ENCODE measurements at places on chromosomes 3 and 15. TPM values are rescaled to one million over a fixed set of nuclear protein-coding genes. Genes with fewer than 3 reads are reported as not detected.

GRCh38 chr3:193499801-193500485 lies 54.8 kb downstream of the ATP13A4 start:
- H3K36me3 ChIP-seq: no peaks in the 10 kb centered on the region
- no peaks in the 10 kb centered on the region for H3K4me1 ChIP-seq
- no peak for DNase-seq
- no peaks in the 10 kb centered on the region for H3K27me3 ChIP-seq
- no peak overlapping the region for H3K4me3 ChIP-seq

GRCh38 chr3:45509038-45509767 lies 85.3 kb upstream of the LIMD1 start:
- peaks cover 4% of the 10 kb centered on the region for H3K36me3 ChIP-seq
- H3K4me1 ChIP-seq: peaks cover 11% of the 10 kb centered on the region
- DNase-seq: no peak
- H3K27ac ChIP-seq: no peak overlapping the region
- H3K27me3 ChIP-seq: no peaks in the 10 kb centered on the region
- no peak overlapping the region for H3K4me3 ChIP-seq

- H3K27ac ChIP-seq: no peak overlapping the region
- no peaks in the 10 kb centered on the region for H3K27me3 ChIP-seq
- DNase-seq: no peak
These were observed 48.9 kb downstream of the CD200R1 start for GRCh38 chr3:112925969-112926368.

DNA sequence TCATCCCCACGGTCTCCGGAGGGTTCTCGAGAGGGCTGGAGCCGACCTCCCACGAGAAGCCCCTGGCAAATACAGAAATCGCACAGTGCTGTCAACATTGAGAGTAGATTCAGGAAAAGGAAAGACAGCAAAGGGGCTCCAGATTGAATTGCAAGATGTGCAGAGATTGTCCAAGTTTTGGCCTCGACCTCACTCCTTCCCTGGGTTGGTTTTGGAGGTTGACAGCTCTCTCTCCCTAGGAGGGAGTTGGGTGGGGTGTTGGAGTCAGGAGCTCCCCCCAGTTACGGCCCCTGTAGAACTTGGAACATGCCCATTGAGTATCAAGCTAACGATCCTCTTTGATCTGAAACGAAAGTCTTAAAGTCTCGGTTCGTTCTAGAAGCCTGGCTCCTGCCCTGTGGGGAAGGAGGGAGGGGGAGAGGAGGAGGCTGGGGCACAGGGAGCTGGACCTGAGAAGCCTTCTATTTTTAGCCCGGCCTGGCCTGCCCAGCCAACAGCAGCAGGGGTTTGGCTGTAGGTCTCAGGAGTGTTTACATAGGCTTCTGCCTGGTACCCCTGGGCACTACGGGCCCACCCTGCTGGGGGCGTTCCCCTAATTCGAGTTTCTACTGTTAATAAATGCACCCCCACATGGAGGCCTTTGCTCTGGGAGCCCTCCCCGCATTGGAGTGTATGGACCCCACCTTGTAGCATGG lies 672 bp upstream of the KY start:
- no peak for DNase-seq
- no peaks in the 10 kb centered on the region for H3K4me1 ChIP-seq
- no peaks in the 10 kb centered on the region for H3K36me3 ChIP-seq
- peak overlapping the region; percentile 81 for H3K4me3 ChIP-seq

DNA sequence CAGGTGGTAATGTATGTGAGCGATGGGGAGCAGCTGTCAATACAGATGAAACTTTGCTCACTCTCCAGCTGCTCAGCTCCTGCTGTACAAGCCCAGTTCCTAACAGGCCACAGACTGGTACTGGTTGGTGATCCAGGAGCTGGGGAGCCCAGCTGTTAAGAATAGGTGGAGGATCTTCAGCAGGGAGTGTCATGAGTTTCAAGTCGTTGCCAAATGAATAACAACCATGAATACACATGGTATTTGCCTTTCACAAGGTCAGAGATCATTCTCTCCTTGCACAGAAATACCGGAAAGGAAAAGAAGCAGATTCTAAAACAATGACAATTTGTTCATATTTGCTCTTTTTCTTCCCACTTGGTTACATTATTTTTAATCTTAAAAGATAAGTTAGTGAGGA lies 5.1 kb downstream of the PLSCR1 start:
- H3K4me1 ChIP-seq: peaks cover 30% of the 10 kb centered on the region
- no peaks in the 10 kb centered on the region for H3K27me3 ChIP-seq
- DNase-seq: no peak
- peak overlapping the region; percentile 21 for H3K27ac ChIP-seq
- H3K4me3 ChIP-seq: peak overlapping the region; percentile 20

DNA sequence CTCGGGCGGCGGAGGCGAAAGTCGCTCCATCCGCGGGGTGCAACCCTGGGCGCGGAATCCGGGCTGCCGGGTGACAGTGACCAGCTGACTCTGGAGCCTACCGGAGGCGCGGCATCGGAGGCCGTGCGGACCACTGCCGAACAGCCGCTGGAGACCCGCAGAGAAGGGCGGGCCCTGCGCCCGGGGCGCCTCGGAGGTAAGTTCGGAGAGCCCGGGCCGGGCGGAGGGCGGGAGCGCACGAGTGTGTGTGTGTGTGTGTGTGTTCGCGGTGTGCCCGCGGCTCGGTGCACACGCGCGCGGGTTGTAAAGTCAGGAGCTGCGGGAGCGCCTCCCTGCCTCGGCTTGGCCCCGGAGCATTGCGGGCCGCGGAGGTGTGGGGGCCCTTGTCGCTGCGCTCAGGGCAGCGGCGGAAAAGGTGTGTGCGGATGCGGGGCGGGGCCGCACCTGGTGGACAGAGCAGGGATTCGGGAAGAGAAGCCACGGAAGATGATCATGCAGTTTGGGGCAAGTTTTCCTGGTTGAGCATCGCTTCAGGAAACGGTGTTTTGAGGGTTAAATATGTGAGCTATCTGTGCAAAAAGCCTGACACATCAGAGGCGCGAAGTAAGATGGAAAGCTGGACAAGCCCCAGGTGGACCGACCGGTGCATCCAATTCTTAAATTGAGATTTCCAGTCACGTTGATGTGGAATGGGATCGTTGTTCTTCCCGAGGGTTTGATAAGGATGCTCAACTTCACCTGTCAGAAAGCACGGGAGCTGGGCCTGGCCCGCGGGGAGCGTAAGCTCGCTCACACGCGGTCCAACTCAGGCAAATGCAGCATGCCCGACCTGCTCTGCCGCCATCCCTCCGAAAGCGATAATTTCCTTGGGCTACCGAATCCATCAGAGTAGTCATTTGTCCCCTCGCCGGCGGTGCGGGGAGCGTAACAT lies 474 bp downstream of the MINAR1 start:
- H3K36me3 ChIP-seq: no peaks in the 10 kb centered on the region
- peaks cover 88% of the 10 kb centered on the region for H3K27me3 ChIP-seq
- peak overlapping the region; percentile 81 for H3K4me3 ChIP-seq
- no peak overlapping the region for H3K27ac ChIP-seq
- peaks cover 10% of the 10 kb centered on the region for H3K4me1 ChIP-seq

DNA sequence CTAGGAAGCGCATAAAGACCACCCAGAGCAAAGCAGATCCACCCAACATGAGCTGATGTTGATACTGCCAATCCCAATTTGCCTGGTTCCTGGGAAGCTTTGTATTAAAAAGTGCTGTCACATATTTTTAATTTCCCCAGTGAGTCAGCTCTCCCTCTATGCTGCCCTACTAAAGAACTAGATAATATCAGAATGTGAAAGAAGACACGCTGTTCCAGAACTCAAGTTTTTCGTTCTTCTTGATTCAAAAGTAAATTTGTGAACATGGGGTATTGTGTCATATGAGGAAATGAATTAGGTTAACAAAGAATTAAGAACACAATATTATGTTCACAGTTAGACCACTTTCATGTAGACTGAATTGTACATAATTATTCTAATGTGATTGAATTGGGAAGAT lies 734.2 kb upstream of the ALCAM start:
- no peak overlapping the region for H3K4me3 ChIP-seq
- peaks cover under 1% of the 10 kb centered on the region for H3K36me3 ChIP-seq
- H3K27ac ChIP-seq: no peak overlapping the region
- no peak for DNase-seq
- no peaks in the 10 kb centered on the region for H3K4me1 ChIP-seq

DNA sequence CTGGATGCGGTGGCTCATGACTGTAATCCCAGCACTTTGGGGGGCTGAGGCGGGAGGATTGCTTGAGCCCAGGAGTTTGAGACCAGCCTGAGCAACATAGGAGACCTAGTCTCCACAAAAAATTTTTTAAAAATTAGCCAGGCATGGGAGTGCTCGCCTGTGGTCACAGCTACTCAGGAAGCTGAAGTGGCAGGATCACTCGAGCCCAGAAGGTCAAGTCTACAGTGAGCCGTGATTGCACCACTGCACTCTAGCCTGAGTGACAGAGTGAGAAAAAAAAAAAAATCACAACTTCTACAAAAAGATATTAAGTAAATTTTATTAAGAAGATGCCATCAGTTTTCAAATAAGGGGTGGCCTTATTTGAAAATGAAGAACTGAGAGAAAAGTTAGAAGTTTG lies 11.9 kb upstream of the PLA2G4D start:
- no peaks in the 10 kb centered on the region for H3K27me3 ChIP-seq
- H3K4me3 ChIP-seq: no peak overlapping the region
- no peak for DNase-seq
- H3K4me1 ChIP-seq: peaks cover 4% of the 10 kb centered on the region
- no peak overlapping the region for H3K27ac ChIP-seq
- H3K36me3 ChIP-seq: no peaks in the 10 kb centered on the region

GRCh38 chr15:63210151-63211091 lies 21.0 kb downstream of the RAB8B start:
- peaks cover 11% of the 10 kb centered on the region for H3K36me3 ChIP-seq
- DNase-seq: no peak
- H3K4me1 ChIP-seq: peaks cover 54% of the 10 kb centered on the region

GRCh38 chr3:192239956-192240355 lies 487.4 kb downstream of the FGF12 start:
- no peaks in the 10 kb centered on the region for H3K36me3 ChIP-seq
- H3K4me1 ChIP-seq: no peaks in the 10 kb centered on the region
- no peak overlapping the region for H3K27ac ChIP-seq
- H3K27me3 ChIP-seq: no peaks in the 10 kb centered on the region
- DNase-seq: no peak
- H3K4me3 ChIP-seq: no peak overlapping the region

DNA sequence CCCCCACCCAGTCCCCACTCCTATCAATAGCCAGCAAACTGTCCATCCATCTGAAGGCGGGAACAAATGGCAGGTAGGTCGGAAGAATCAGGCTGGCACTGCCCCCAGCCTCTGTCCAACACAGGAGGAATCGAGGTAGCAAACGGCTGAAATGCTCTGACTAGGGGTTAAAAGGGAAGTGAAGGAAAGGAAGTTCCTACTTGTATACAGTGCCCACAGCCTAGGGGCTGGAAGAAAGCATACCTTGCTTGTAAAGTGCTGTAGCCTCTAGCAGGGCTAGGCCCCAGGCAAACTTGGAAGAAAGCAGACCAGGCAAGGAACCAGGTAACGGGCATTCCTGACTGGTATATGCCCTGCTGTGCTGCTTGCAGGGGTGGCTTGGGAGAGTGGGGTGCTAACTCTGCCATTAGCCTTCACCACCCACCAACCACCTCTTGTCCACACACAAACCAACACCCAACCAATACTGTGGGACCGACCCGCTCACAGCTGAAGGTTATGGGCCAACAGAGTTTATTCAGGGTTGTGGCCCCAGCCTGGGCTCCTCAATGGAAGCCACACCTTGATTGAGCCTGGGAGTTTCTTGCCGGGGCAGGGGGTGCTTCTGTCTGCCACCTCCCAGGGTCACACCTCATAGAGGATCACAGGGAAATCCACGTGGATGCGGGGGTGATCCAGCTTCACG lies 2.4 kb downstream of the TUSC2 start:
- peak overlapping the region; percentile 75 for H3K4me3 ChIP-seq
- H3K36me3 ChIP-seq: peaks cover 4% of the 10 kb centered on the region
- no peak for DNase-seq
- H3K27me3 ChIP-seq: no peaks in the 10 kb centered on the region
- no peak overlapping the region for H3K27ac ChIP-seq

The LDHAL6B gene
- not detected for total RNA-seq

Measured in type B pancreatic cell (in vitro differentiated cells).